Heart left ventricle (tissue), 16 donors: ENCODE measurements at places on chromosomes 2 and 18. TPM values are rescaled to one million over a fixed set of nuclear protein-coding genes. Genes with fewer than 3 reads are reported as not detected.

The SNORC gene
- total RNA-seq = 0.55 TPM

The ERICH2 gene
- 0.98 TPM for total RNA-seq

The GALR1 gene
- 0.08 TPM for total RNA-seq

The KCNIP3 gene
- 4.0 TPM for total RNA-seq

The FOXI3 gene
- not detected for total RNA-seq

The VSNL1 gene
- total RNA-seq = 26.3 TPM

DNA sequence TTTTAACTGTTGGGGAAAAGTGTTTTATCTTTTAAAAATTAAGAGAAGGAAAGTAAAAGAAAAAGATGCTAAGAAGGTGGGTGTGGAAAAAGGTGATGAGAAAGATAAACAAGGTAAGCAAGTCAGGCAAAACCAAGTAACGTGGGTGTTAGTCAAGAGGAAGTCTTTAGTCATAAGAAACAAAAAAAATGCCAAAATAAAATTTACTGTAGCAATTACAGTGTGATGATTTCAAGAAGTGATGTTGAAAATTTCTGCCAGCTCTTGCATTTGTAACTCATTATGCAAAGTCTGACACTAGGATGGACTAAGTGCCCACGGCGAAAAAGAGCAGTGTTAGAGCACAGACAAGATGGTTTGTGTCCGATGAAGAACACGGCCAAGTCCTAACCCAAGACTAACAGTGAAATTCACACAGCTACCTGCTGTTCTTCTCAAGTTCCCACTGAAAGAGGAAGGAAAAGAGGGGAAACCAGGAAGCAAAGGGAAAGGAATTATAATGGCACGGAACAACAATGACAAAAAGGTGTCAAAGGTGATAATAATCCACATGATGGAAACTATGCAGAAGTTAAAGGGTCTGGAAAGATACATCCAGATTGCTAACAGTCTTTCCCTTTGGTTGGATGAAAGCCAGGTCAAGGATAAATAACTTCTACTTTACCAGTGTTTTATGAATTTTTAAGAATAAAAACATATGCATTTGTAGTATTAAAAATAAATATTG, 34.1 kb downstream of the NOL10 start:
- H3K4me1 ChIP-seq = no peaks in the 10 kb centered on the region
- H3K36me3 ChIP-seq = no peaks in the 10 kb centered on the region
- H3K27me3 ChIP-seq = no peaks in the 10 kb centered on the region
- H3K27ac ChIP-seq = no peak overlapping the region

DNA sequence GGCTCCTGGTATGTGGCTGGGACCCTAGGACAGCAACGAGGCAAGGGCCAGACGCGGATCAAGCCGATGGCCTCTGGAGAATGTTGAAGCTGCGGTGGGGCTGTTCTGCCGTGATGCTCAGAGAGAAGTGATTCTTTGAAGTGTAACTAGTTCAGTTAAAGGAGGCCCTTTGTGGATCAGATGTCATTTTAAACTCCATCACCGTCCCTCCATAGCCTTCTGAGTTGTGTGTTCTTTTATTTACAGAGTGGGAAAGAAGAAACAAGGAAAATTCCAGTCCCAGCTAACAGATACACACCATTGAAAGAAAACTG, 403 bp downstream of the PNO1 start:
- H3K4me1 ChIP-seq = peaks cover 35% of the 10 kb centered on the region
- no peaks in the 10 kb centered on the region for H3K27me3 ChIP-seq
- peak overlapping the region; percentile 79 for H3K4me3 ChIP-seq

DNA sequence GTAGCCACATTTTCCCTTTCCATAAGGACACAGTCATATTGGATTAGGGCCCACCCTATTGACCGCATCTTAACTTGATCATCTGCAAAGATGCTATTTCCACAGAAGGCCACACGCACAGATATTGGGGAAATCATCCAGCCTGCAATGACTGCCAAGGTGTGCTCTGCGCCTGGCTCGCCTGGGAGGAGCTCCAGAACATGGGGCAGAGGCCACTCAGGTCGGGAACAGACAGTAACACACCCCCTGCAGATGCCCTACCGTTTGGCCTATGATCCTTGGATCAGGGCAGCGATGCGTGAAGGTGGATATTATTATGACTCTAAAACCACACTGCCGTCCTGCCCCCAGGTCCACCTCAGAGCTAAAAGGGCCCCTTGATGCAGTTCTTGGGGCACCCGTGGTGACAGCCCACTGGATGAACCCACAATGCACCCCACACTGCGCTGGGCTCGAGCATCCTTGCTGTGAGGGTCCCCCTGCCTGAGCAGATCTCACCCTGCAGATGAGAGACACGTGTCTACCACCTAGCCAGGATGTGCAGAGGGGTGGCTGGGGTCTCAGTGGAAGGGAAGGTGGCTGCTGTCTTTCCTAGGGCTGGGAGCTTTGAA, 72.9 kb upstream of the ZNF516 start:
- H3K4me1 ChIP-seq = no peaks in the 10 kb centered on the region
- H3K4me3 ChIP-seq = no peak overlapping the region
- DNase-seq = no peak
- no peaks in the 10 kb centered on the region for H3K36me3 ChIP-seq
- H3K27ac ChIP-seq = no peak overlapping the region

DNA sequence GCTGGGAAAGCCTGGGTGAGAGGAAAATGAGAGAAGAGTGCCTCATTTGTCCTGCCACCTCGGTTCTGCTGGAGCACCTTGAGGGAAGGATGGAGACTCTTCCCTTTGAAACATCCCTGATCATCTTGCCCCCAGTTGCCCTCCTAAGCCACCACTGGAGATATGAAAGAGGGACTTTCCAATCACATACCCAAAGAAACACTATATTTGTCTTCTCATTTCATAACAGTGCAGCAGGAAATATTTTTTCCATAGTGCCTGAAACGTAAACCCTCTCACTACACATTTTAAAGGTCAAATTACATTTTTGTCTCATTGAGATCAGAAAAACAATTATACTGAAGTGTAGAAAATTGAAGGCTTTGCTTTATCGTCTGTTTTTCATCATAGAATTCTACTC, 63.3 kb downstream of the KCTD18 start:
- H3K4me1 ChIP-seq = no peaks in the 10 kb centered on the region
- DNase-seq = no peak
- H3K27ac ChIP-seq = no peak overlapping the region
- no peak overlapping the region for H3K4me3 ChIP-seq
- peaks cover 82% of the 10 kb centered on the region for H3K36me3 ChIP-seq

GRCh38 chr2:201235860-201236811, 24.2 kb upstream of the CASP8 start:
- no peaks in the 10 kb centered on the region for H3K36me3 ChIP-seq
- H3K27ac ChIP-seq = no peak overlapping the region
- peak overlapping the region; percentile 64 for H3K4me3 ChIP-seq
- peaks cover 7% of the 10 kb centered on the region for H3K4me1 ChIP-seq

DNA sequence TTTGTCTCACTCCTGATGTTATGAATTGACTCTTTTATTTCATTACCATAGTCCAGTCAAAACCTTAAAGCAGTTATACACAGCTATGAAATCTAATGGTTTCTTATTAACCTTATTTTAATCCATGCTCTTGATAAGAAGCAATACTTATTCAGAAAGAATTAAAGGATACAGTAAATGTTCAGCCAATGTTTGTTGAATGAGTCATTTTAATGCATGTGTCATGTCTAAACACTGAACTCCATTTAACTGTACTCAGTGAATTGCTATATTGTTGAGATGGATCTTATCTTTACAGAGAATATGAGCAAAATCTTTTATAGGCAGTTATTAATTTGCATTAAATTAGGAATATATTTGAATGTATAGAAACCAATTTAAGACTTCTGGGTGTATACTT, 135.1 kb upstream of the TFPI start:
- H3K36me3 ChIP-seq = no peaks in the 10 kb centered on the region
- no peak overlapping the region for H3K27ac ChIP-seq
- H3K4me3 ChIP-seq = no peak overlapping the region
- H3K4me1 ChIP-seq = no peaks in the 10 kb centered on the region
- H3K27me3 ChIP-seq = no peaks in the 10 kb centered on the region
- no peak for DNase-seq

GRCh38 chr18:41906528-41907146, 48.4 kb upstream of the PIK3C3 start:
- no peak overlapping the region for H3K27ac ChIP-seq
- no peaks in the 10 kb centered on the region for H3K36me3 ChIP-seq
- no peaks in the 10 kb centered on the region for H3K4me1 ChIP-seq
- H3K27me3 ChIP-seq = no peaks in the 10 kb centered on the region
- DNase-seq = no peak

DNA sequence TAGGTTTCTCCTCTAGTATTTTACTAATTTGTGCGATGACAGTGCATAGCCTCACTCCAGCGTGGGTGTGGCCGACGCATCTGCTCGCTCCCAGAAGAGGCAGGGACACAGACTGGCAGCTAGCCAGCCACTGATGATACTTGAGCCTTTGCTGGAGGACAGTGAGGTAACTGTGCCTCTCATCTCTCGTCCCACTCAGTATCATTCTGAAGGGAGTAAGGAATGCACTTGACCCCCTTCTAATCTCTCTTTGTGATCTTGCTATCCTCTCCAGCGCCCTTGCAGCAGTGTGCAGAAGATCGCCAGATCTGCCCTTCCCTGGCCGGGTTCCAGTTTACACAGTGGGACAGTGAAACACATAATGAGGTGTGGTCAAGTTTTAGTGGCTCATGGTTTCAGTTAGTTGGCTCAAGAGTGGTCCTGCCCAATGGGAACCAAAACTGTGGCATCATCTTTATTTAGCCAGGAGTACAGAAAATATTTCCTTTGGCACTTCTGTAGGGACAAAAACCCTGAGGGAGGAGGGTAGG, 17.5 kb downstream of the NCAPH start:
- H3K27me3 ChIP-seq = no peaks in the 10 kb centered on the region
- peak overlapping the region; percentile 69 for H3K27ac ChIP-seq
- H3K4me3 ChIP-seq = no peak overlapping the region
- H3K36me3 ChIP-seq = no peaks in the 10 kb centered on the region
- DNase-seq = peak; percentile 69

DNA sequence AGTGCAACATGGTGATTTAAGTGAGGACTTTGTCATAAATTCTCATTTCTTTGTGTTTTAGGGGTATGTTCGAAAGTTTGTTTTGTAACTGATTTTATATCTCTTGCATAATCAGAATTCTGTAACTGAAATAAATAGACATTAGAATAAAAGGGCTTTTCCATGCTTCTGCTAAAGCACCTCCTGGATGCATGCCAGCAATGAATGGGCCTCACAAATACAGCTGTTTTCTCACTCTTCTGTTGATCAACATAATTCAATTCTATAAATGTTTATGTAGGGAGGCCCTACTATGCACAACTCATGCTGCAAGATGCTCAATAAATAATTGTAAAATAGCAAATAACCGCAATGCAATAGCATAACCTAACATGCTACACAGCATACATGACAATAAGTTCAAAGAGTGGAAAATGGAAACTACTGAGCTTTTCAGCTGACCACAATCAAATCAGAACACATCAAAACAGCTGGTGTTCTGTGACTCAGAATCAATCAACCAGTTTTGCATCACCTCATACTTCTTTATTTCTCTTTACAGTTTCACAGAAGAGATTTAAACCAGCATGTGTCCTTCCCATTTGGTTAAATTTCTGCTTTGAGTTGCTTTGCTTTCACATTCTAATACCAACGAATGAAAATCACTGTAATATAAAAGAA, 11.0 kb downstream of the CDH7 start:
- no peak for DNase-seq
- no peak overlapping the region for H3K27ac ChIP-seq
- no peaks in the 10 kb centered on the region for H3K36me3 ChIP-seq
- H3K4me1 ChIP-seq = no peaks in the 10 kb centered on the region
- H3K27me3 ChIP-seq = no peaks in the 10 kb centered on the region
- H3K4me3 ChIP-seq = no peak overlapping the region

GRCh38 chr2:111659361-111660333, 224.3 kb downstream of the ANAPC1 start:
- H3K27ac ChIP-seq = no peak overlapping the region
- H3K4me3 ChIP-seq = no peak overlapping the region
- peak; percentile 62 for DNase-seq

- DNase-seq = peak; percentile 65
- H3K36me3 ChIP-seq = no peaks in the 10 kb centered on the region
- no peak within 1 kb of the TSS for H3K27ac ChIP-seq
- peak within 1 kb of the TSS; percentile 51 for H3K4me3 ChIP-seq
Measured at GRCh38 chr2:209771474-209772289, at the start of gene UNC80. Gene UNC80, plus strand, starts transcription at chr2:209771832. Its CDS starts 241 bp downstream, at chr2:209772073.
